ENCODE measurements at places on chromosomes 3 and 15.

DNA sequence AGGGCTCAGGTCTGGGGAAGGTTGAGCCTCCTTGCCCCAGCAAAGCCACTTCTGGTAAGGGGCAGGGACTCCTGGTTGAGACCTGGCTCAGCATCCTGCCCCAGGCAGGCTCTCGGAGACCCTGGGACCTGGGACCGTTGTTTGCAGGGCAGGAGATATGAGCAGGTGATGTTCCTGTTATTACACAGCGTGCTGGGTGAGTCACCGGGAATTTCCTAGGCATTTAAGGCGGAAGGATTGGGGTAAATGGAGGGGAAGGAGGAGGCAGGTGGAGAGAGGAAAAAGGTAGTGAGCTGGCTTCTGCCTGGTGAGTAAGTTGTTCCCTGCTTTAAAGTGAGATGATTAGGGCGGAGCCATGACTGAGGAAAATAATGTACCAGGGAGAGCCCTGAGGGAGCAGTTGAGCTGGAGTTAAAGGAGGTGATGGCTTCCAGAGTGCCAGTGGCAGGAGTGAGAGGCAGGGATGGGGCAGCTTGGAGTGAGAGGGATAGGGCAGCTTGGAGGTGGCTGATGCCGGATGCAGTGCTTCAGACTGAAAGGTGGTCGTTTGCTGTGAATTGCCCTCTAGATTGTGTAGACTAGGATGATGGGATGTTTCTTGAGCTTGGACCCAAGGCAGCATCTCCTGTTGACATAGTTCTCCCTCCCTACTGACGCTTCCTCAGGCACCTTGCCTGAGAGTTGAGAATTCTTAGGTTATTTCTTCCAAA is 79.4 kb downstream of the AAGAB start:
- DNase-seq, result peak; percentile 39

- DNase-seq, result no peak
Measured at GRCh38 chr3:10852066-10852808, 36.2 kb downstream of the SLC6A11 start.

DNA sequence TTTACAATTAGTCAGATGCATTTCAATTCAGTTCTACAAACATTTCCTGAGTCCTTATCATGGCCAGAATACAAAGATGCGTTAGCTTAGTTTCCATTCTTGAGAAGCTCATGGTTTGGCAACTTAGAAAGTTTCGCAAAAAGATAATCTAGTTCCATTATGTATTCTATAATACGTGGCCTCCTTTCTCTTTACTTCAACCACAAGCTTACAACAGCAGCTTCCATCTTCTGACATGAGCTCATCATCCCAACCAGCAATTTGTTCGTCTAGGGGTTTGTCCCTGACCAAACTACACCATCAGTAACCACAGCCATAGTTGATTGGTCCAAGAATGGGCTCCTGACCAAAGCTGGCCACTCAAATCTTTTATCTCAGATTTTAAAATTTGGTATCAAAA is 267.6 kb upstream of the TBC1D5 start:
- no peak for DNase-seq

DNA sequence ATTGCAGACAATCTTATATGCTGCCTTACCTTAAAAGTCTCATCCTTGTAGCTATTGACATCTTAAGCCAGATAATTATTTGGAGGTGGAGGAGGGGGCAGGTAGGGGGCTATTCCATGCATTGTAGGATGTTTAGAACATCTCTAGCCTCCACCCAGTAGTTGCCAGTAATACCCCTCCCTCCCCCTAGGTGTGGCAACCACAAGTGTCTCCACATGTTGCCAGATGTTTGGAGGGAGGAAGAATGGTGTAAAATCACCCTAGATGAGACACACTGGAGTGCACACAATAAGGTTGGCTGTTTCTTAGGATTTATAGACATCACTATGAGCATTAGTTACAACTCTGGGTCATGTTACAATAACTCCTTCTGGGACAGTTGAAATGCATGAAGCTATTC is 27.4 kb downstream of the GORASP1 start:
- DNase-seq, result no peak

GRCh38 chr15:34248190-34248589 is 23.4 kb downstream of the EMC4 start:
- no peak for DNase-seq

GRCh38 chr3:151775314-151776258 is 38.3 kb upstream of the AADAC start:
- DNase-seq, result no peak

GRCh38 chr15:69165637-69166025 is 5.2 kb downstream of the GLCE start:
- DNase-seq, result no peak

- no peak for DNase-seq
Measured at GRCh38 chr3:157871838-157872460, 234.3 kb downstream of the SHOX2 start.

DNA sequence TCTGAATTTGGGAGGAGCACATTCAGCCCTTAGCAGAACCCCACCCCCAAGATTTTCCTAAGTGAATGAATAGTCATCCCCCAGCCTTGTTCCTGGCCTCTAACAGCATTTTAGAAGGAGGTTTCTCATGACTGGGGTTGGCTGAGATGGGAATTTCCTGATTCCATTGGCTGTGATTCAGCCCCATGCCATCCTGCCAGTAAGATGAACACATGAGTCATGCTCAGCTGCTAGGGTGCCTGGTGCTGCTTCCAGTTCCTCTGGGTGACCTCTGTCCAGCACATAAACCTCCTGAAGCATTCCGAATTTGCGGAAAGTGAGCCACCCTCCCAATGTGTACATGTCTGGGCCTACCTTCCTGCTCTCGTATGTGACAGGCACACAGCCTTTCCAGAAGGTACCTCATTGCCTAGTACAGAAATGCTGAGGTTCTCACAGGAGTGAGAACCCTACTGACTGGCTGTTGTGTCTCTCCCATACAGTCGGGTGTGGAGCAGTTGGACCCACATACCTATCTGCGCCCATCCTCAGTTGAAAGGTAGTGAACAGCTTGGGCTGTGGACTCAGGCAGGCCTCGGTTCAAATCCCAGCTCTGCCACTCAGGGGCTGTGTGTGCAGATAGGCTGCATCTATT is 91.7 kb downstream of the APBA2 start:
- DNase-seq, result peak; percentile 2

- DNase-seq, result no peak
Measured at GRCh38 chr3:195751560-195751959, 30.8 kb downstream of the MUC20 start.

DNA sequence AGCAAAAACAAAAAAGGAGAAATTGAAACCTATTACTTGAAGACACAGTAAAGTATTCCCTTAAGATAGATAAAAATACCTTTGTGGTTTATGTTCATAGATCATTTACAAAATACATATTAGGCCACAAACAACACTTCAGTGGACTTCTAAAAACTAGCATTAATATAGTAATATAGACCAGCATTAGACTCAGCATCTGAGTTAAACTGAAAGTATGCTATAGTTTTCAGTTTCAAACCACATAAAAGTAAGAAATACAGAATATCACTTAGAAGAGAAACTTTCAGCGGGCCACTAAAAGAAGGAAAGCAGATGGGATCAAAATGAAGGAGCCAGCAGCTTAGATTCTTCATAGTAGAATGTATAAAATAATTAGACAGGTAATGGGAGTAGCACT is 86.6 kb downstream of the MSL2 start:
- no peak for DNase-seq

DNA sequence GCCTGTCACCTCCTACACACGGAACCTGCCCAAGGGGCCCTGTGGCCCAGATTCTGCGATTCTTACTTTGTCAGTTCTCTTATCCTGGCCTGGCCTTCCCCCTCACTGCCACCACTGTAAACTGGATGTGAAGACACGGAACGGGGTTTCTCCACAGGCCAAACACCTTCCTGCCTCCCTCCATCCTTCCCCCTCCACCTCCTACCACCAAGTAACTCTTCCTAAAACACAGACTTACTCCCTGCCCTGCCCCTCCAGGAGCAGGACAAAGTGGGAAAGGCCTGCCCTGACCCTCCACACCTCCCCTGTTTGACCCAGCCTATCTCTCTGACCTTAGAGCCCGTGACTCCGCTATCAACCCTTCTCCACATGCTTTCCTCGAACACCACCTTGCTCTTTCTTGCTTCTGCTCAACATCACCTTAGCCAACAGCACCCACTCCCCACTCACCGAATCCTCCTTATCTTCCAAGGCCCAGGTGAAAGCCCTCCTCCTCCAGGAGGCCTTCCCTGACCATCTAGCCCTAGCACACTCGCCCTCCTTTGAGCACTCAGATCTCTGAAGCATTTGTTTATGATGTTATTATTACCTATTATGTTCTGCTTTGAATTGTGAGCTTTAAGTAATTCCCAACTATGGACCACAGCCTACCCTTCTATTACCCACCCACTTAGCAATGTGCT is 7.6 kb downstream of the CA12 start:
- no peak for DNase-seq

DNA sequence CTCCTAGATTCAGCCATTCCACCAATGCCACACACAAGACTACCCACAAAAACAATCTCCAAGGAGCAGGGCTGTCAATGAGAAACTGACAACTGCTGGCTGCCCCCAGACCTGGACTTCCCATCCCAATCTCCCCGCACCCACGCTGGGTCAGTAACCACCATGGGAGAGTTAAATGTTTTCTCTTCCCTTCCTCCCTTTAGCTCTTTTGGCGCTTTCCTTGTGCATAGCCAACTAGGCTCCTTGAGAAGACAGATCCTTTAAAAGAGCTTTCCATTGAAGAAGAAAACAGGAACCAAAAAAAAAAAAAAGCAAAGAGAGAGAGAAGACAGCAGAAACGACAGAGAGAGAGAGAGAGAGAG is 8.3 kb downstream of the BCL6 start:
- DNase-seq, result no peak

DNA sequence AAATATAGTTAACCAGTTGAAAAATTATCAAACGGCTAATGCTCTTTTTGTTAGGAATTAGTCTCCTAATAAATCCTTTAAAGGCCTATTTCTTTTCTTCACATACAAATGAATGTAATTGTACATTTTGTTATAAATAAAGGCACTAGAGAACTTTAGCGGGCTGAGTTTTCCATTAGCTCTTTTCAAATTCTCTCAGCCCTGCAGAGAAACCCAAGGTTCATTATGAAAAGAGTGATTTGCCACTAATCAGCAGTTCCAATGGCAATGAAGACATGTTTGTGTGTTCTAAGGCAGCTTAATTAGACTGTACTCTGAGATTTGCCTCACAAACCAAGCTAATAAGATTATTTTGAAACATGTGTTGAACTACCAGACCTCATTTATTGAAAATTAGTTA is 64.6 kb upstream of the P2RY1 start:
- DNase-seq, result no peak

GRCh38 chr3:13022348-13023234 is 50.6 kb downstream of the IQSEC1 start:
- DNase-seq, result peak; percentile 82

DNA sequence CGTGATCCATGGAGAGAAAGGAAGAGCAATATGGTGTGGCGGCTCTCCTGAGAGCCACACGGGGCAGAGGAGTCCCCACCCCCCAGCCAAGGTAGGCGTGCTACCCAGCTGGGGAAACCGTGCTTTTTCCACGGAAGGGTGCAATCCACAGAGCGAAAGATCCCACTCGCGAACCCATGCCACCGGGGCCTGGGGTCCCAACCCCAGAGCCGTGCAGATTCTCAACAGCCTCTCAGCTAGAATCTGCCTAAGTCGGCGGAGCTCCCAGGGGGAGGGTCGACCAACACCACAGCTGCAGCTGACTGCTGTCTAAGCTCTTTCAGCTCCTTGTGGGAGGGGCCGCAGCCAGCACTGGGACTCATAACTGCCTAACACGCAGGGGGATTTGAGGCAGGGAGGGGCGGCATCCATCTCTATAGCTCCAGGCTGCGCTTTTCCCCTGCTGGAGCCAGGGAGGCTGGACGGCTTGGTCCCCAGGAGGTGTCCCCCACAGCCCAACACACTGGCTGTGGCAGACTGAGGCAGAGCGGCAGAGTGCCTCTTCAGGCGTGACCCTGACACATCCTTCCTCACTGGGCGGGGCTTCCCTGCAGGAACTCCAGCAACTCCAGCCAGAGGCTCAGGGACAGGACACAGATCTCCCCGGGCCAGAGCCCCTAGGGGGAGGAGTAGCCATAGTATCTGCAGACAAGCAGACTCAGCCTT is 107.6 kb upstream of the ZBTB20 start:
- no peak for DNase-seq

- DNase-seq, result no peak
Measured at GRCh38 chr3:141108039-141108438, 56.9 kb downstream of the SPSB4 start.

DNA sequence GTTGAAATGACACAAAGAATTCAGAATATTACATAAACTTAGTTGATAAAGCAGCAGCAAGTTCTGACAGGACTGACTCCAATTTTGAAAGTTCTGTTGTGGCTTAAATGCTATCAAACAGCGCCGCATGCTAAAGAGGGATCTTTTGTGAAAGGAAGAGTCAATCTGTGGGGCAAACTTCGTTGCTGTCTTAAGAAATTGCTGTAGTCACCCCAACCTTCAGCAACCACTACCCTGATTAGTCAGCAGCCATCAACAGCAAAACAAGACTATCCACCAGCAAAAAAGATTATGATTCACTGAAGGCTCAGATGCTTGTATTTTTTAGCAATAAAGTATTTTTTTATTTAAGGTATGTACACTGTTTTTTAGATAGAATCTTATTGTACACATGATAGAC is 14.2 kb downstream of the CRBN start:
- DNase-seq, result no peak

DNA sequence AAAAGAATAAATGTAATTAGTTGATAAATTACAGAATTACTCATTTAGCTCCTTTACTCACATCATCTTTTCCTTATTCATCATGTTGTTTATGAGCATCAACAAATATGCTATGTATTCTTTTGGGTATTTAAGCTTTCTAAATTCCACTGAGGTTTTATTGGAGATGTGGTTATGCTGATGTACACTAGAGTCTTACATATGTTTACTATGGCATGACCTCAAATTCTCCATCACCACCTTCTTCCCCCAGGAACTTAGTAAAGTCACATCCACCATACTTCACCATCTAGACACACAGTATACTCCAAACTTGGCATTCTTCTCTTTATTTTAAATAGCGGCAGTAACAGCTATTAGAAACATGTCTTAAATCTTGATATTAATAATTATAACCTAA is 74.1 kb upstream of the MELTF start:
- no peak for DNase-seq

DNA sequence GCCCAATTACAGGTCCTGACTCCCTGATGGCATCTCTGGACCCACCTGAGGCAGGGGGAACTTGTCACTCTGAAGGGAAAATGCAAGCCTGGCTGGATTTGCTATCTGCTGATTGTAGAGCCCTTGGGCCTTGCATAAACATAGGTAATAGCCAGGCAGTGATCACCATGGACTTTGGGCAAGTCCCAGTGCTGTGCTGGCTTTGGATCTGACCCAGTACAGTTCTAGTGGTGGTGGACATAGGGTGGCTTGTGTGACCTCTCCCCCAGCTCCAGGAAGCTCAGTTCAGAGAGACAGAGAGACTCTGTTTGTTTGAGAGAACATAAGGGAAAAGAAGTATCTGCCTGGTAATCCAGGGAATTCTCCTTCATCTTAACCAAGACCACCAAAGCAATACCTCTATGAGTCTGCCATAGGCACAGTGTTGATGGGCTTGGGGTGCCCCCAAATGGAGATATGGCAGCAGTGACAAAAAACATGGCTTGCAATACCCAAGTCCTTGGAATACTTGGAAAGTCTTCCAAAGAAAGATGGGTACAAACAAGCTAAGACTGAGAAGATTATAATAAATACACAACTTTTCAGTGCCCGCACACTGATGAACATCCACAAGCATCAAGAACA is 348.5 kb downstream of the PYDC2 start:
- DNase-seq, result no peak
